Activated CD4-positive, alpha-beta T cell treated with anti-CD3 and anti-CD28 coated beads for 36 hours (primary cell): ENCODE measurements at places on chromosomes 7 and 10. TPM values are rescaled to one million over a fixed set of nuclear protein-coding genes. Genes with fewer than 3 reads are reported as not detected.
A peak's percentile ranks its signal among the peaks of the same experiment; 100 is the strongest.

- peak within 1 kb of the TSS; percentile 71 for H3K4me3 ChIP-seq
- peaks cover 2% of the 10 kb centered on the region for H3K27me3 ChIP-seq
- DNase-seq = peak; percentile 92
- H3K36me3 ChIP-seq = peaks cover 1% of the 10 kb centered on the region
- peak within 1 kb of the TSS; percentile 96 for H3K27ac ChIP-seq
Measured at GRCh38 chr10:124461642-124462347, at the start of gene LHPP. Gene LHPP, plus strand, starts transcription at chr10:124461823. Its CDS starts 40 bp downstream, at chr10:124461863.

DNA sequence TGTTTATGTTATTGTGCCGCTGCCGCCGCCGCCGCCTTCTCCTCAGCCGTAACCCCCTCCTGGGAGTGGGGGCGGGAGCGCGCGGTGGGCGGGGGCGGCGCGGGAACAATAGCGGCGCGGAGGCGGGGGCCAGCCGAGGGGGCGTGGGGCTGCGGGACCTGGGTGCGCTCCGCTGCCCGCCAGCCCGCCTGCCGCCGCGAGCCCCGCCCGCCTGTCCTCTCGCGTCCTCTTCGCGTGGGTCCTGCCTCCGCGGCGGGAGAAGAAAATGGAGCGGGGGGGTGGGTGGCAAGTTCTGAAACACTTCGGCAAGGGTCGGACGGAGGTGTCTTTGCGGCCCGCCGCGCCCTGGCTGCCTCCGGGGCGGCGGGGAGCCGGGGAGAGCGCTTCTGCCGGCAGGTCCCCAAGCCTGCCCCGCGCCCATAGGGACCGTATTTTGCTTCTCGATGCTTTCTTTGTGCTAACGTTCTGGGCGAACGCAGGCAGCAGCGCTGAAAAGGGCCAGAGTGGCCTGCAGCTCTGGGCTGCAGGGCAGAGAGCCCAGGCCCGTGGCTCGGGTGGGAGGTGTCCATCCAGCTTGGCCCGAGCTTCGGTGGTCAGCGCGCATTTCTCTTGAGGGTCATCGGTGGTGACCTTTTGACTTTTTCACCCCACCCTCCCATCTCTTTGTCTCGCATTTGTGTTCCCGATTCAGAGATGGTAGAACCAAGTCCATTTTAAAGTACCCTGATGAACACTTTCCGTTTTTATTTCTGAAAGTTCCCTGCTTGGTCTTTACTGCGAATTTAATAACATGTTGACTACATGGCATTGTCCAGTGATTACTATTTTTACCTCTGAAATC lies 613 bp downstream of the MAPK8 start:
- peak overlapping the region; percentile 72 for H3K4me3 ChIP-seq
- peak; percentile 69 for DNase-seq
- no peaks in the 10 kb centered on the region for H3K36me3 ChIP-seq
- peak overlapping the region; percentile 58 for H3K27ac ChIP-seq
- peaks cover 36% of the 10 kb centered on the region for H3K4me1 ChIP-seq

DNA sequence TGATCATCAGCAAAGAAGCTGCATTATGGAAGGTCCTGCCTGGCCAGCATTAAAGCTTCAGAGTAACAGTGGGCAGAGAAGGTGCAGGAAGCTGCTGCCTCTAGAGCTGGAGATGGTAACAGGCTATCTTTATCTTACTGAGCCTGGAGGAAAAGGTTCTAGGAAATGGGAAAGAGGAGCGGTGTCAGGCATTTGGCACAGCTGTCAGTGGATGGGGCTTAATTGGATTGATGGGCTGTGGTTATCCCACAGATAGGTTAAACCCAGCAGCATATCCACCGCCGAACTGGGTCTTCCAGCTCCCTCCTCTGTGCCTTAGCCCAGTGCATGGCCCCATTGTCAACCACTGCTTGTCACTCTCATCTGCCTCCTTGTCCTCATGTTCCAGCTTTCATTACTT lies 127.6 kb downstream of the CCNY start:
- H3K27ac ChIP-seq = no peak overlapping the region
- H3K4me1 ChIP-seq = peaks cover 58% of the 10 kb centered on the region
- DNase-seq = no peak
- H3K27me3 ChIP-seq = no peaks in the 10 kb centered on the region
- no peak overlapping the region for H3K4me3 ChIP-seq
- H3K36me3 ChIP-seq = no peaks in the 10 kb centered on the region

- H3K27me3 ChIP-seq = no peaks in the 10 kb centered on the region
- H3K27ac ChIP-seq = no peak overlapping the region
- no peak overlapping the region for H3K4me3 ChIP-seq
- DNase-seq = no peak
- H3K4me1 ChIP-seq = no peaks in the 10 kb centered on the region
Measured at GRCh38 chr10:73554721-73555120, 36.4 kb downstream of the USP54 start.

The PRLHR gene
- not detected for total RNA-seq

The STOX1 gene
- total RNA-seq = 0.87 TPM

The ITIH2 gene
- not detected for total RNA-seq
